ENCODE measurements at places on chromosomes 4 and X.

- no peak for DNase-seq
Measured at GRCh38 chrX:133909888-133910287, 75.5 kb downstream of the GPC3 start.

DNA sequence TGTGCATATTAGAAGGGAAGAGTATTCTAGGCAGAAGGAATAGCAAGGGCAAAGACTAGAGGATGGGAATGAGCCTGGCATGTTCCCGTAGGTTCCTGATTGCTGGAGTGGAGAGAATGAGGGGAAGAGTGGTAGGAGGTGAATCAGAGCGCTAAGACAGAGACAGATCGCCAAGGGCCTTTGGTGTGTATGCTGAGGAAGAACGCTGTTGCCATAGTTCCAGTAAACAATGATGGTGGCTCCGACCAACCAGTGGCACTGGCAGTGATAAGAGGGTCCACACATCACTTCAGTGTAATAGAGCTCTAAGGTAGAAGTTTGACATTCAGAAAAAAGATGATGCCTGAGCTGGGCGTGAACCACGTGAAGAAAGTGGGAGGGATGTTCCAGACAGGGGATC lies 966 bp downstream of the TBC1D25 start:
- no peak for DNase-seq

- no peak for DNase-seq
Measured at GRCh38 chrX:155094468-155095061, 23.3 kb downstream of the BRCC3 start.

DNA sequence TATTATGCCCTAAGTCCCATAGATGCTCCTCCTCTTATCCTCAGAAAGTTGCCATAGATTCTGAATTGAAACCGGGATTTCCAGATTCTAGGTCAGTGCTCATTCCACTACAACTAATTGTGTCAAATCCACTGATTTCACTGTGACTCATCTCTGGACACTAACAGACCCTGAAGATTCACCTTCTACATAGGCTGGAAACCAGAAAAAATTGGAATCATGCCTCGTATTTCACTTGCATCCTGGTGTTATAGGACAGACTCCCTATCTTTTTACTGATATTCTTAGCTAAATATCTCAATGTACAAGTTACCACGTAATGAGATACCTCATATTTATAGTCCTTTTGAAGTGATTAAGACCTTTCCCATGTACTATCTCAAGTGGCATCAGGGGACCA lies 36.7 kb downstream of the CLNK start:
- DNase-seq = no peak

DNA sequence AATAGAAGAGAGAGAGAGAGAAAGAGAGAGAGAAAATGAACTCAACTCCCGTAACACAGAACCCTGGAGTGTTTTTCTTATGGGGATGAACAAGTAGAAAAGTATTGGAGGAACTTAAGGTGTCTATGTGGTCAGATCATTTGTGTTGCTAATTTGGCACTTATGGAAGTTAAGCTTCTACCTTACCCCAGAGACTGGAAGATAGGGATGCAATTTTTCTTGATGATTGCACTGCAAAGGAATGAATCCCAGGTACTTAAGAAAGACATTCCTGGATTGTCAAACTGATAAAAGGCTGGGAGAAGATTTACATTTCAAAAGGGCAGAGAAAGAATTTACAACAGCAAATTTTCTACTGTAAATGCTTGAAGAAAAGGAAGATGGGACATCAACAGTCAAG lies 57.2 kb downstream of the MAP9 start:
- DNase-seq = no peak

- no peak for DNase-seq
Measured at GRCh38 chr4:126850286-126850685, 782.5 kb upstream of the INTU start.

- DNase-seq = no peak
Measured at GRCh38 chr4:134812611-134813010, 611.0 kb upstream of the PABPC4L start.

DNA sequence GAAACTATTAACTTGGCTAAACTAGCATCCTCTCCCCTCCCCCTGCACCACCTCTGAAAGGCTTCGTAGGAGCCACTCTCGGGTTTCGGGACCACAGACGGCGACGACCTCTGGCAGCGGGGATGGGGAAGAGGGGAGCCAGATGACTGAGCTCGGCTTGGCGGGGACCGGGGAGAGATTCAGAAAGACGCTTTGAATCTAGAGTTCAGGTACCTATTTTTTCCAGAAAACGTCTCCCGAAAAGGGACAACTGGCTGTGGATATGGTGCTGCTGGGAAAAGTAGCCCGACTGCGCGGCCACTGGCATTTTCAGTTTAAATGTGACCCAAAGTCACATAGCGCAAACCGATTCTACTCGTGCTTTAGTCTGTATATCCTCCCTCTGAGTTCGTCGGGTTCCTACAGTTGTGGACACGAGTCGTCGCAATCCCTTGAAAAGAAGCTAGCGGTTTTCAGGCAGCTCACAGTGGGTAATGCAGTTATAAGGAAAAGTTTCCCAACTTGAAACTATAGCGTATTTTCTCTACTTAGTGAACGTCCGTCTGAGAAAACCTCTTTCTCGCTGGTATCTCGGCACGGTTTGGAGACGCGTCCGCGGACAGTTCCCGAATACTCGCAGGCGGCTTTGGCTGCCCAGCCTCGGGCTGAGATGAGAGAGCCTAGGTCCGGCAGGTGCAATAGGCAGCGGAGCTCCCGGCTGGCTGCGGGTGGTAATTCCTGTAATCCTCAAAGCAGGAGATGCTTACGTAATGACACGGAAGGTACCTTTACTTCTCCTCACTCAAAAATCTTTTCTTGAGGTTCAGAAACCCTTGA lies 1.3 kb downstream of the PARM1 start:
- DNase-seq = peak; percentile 5

DNA sequence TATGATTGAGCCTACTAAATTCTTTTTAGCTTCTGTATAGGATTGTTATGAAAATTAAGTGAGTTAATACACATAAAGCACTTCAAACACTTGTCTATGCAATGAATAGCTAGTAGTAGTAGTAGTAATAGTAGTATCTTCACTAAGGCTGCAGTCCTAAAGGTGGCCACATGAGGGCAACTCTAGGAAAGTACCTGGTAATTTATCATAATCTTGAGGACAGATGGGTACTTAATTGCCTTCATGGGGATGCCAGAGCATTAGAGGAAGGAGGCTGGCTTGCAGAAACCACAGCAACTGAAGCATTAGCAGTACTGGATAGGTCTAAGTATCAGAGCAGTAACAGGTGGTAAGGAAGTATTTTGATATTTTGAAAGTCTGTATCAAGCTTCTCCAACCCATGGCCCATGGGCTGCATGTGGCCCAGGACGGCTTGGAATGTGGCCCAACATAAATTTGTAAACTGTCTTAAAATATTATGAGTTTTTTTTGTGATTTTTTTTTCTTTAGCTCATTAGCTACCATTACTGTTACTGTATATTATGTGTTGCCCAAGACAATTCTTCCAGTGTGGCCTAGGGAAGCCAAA lies 17.3 kb downstream of the NIPAL1 start:
- DNase-seq = peak; percentile 72

DNA sequence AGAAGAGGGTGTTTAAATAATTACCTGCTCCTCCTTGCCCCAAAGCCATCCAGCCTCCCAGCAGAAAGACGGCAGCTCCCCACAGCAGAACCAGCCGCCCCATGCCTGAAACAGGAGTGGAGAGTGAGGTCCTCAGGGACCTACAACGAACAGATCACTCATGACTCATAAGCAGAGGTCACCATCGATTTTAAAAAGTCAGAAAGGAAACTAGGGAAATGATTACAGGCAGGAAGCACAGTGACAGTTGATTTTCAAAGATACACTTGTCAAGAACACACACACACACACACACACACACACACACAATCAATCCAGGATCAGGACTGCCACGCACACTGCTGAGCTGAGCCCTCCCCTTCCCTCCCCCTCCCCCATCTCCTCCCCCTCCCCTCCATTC lies at the start of gene CRLF2:
Gene CRLF2, minus strand, starts transcription at position 118 of the 400 bp plus-strand sequence. Its CDS starts 15 bp downstream, at position 103.
- peak; percentile 41 for DNase-seq

GRCh38 chr4:55722132-55722531 lies 86.0 kb upstream of the NMU start:
- no peak for DNase-seq

DNA sequence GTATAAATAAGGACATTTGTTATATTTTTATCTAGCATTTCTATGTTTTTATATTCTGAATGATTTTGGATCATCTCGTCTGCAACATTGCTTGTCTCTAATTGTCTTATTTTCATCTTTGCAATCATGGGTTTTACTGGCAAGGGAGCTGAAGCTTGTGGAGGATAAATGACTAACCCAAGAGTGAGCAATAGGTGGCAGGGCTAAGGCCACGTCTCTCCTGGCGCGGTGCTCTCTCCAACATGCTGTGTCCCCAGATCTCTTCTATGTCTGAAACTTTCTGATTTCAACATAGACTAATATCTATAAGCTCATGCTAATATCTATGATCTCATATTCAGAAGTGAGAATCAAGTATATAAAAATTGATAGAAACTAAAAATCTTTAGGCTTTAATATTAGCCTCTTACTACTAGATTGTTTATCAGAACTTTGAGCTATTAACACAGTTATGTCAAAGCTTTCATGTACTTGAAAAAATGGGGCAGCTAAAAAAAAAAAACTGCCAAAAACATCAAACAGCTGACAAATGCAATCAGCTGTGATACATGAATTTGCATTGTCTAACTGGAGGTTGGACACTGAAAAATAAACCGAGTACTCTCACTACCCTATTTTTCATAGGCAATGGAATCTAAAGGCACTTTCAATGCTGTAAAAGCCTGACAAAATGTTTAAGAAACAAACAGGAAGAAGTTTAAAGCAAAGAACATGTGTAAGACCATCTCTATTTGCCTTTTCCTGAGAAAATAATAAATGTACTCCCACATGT lies 169.2 kb downstream of the TMA16 start:
- DNase-seq = no peak

DNA sequence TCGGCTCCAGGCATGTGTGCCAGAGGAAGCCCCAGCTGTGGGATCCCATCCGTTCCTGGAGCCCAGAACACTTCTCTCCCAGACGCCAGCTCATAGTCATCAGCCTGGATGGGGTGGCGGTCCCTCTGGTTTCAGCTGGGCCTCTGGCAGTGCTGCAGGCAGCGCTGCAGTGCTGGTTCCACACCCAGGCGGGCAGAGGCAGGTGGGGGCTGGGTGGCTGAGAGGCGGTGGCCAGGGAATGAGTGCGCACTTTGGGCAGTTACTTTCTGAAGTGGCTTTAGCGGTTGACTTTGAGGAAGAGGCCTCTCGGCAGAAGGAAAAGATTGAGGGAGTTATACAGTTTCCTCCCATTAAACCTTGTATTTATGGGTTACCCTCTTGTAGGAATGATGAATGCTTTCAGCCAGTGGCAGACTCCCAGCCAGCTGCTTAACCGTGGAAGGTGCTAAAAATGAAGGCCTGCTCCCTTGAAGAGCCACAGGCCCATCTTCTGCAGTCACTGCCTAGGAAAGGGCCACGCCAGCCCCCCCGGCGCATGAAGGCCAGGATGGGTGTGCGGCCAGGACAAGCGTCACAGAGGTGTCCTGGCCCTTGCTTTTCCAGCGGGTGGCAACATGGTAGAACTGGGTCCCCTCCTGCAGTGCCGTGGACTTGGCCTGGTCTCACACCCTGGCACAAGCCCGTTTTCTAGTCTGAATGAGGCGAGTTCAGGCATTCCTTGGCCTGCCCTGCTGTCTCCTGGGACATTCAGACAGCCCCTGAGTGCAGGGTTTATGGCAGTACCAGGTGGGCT lies 9.9 kb downstream of the TADA2B start:
- DNase-seq = peak; percentile 21

DNA sequence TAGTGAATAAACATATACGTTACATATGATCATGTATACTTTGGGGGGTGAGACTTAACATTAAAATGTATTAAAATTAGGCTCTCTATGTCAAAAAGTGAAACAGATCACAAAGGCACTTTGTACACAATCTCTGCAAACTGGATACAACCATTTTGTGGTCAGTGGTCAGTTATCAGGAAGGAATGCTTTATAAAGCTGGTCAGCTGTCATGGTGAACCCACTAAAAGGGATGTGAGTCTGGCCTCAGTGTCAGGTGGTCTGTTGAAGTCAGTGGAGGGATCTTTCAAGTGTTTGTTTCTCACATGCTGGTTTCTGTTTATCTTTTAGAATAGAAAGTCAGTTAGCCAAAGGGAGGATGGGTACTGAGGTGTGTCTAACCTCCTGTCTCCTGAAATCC lies 875.5 kb upstream of the INTU start:
- no peak for DNase-seq

DNA sequence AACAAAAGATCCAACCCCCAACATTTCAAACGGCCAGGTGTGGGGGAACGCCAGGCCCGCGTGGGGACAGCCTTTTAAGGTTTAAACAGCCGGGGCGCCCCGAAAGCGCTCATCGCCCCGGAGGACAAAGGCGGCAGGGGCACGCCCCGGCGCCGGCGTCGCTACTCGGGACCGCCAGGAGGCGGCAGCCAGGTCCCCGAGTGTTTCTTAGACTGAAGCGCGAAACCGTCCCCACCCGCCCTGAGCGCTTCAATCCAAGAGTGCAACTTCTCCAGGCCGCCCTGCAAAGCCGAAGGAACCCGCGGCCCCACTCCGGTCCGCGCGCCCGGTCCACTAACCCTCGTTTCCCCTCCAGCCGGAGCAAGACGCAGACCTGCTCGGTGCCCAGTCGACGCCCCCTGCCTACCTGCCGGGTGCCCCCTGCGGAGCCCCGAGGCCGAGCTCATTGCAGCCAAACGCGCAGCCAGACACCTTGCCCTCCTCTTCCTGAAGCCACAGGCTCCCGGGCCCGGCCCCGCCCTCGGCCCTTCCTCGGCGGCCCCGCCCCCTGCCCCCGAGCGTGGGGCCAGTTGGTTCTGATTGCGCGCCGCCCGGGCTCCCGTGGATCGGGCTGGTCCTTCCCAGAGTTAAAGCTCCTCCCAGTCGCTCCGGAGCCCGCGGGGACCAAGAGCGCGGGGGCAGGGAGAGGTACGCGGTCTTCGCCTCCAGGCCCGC lies at the start of gene CASP6:
Gene CASP6, minus strand, starts transcription at position 496 of the 714 bp plus-strand sequence. Its CDS starts 50 bp downstream, at position 446.
- peak; percentile 75 for DNase-seq

- no peak for DNase-seq
Measured at GRCh38 chr4:81142744-81143143, 72.3 kb downstream of the PRKG2 start.

- no peak for DNase-seq
Measured at GRCh38 chr4:111639876-111640275, 505.4 kb upstream of the FAM241A start.

All from stimulated activated naive CD8-positive, alpha-beta T cell treated with anti-CD3 and anti-CD28 coated beads, Interleukin-15, Interleukin-2, amounts not matched to agents 100 U/mL and 50 U/mL, for 24 hours (primary cell).